ENCODE measurements at places on chromosomes 5 and 9.
A peak's percentile ranks its signal among the peaks of the same experiment; 100 is the strongest.

DNA sequence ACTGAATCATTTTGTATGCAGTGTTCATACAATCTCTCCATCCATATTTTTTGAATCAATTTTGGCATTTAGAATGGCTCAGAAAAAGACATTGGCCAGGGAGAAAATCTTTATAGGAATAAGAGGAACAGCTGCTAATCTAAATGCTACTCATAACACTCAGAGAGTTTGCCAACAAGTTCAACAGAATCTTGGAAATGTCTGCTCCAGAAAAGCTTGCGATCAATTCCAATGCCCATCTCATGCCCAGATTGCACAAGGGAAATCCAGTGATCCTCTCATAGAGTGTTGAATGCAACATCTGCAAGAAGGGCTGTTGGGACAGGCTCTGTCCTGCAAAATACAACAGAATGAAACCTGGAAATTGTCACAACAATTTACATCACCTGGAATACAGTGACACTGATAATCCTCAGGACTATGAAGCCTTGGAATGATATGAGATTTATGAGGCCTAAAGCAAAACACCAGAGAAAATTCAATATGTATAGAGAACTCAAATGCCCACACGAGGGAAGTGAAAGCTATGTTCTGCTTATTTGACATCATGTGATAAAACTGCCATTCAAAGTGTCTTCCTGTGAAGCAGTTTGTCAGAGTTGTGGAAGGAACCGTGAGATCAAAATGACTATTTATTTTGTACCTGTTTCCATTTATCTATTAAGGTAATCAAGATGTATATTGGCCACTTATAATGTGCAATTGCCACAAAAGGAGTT is 190.1 kb downstream of the PARP8 start:
- no peak for DNase-seq

GRCh38 chr9:70119786-70120185 is 76.1 kb downstream of the MAMDC2 start:
- DNase-seq, result no peak

DNA sequence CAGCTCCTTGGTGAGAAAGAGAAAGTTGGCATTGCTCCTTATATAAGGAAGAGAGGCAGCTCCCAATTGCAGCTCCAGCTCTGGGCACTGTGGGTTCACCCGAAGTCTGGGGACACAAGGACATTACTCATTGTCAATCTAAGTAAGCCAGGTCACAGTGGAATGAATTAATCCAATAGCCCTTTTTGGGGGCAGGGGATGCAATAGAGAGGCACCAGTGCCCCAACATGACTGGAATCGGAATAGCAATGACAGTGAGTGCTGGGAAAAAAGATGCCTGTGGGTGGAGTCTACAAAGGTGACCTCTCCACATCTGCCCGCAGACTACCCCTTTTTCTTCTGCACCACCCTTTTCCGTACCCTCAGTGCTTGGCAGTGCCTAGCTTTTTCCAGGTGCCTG is 11.1 kb upstream of the NEUROG1 start:
- no peak for DNase-seq

GRCh38 chr9:92769990-92770359 is 5.3 kb upstream of the BICD2 start:
- DNase-seq, result no peak

DNA sequence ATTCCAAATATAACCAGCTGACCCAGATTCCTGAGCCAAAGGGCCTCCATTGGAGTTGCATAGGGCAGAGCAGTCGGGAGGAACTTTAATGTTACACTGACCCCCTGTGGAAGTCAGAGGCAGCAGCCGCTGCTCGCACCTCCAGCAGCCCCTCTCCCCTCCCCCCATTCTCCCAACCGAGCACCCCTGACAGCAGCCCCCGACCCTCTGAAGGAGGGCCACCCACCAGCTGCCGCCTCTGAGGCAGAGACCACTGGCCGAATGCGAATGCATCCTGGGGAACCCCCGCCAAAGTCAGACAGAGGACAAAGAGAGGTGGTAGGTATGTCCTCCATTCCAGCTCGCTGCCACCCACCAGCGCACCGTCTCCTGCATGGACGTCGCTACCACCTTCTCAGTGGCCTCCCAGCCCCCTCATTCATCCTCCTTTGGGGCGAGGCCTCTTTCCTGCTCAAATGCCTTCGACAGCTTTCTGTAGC is 231.0 kb downstream of the CDK5RAP2 start:
- peak; percentile 73 for DNase-seq

GRCh38 chr5:67156976-67157583 is 39.5 kb downstream of the CD180 start:
- peak; percentile 41 for DNase-seq

All from cardiac muscle cell (in vitro differentiated cells and primary cell).